ENCODE measurements at places on chromosomes 2 and 18.

- DNase-seq = no peak
These were observed 613.4 kb downstream of the PLCL1 start for GRCh38 chr2:198417836-198418235.

GRCh38 chr2:135903650-135904049, 27.4 kb upstream of the MCM6 start:
- DNase-seq = no peak

DNA sequence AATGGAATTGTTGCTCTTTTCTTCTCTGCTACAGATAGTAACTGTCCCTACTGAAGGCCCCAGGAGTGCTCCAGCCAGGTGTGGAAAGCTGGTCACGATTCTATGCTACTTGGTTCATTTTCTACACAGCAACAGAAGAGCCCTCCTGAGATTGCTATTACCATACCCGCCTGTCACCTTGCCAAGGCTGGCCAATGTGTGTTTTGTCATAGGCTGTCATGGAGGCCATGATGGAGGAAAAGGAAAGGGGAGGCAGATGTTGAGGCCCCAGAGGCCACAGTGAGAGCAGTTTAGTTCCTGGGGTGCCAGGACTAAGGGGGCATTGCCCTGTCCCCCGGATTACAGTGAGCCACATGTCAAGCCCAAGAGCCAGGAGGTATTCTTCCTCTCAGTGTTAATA, 952 bp downstream of the ELMOD3 start:
- DNase-seq = no peak

DNA sequence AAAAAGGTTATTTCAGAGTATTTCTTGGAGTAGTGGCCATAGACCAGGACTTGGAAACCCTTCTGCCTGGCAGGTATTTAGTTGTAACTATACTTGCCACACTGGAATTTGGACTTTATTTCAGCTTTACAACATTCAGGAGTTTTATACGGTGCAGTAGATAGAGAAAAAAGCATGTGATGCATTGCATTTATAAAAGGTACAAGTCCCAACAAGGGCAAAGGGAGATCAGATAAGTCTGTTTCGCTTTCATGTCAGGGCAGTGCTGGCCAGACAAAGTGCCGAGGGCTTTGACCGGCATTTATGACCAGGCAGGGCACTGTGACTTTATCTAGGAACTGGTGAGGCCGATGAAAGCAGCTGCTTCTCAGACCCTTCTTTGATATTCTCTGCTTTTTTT, 145.4 kb downstream of the RTN4 start:
- DNase-seq = no peak

DNA sequence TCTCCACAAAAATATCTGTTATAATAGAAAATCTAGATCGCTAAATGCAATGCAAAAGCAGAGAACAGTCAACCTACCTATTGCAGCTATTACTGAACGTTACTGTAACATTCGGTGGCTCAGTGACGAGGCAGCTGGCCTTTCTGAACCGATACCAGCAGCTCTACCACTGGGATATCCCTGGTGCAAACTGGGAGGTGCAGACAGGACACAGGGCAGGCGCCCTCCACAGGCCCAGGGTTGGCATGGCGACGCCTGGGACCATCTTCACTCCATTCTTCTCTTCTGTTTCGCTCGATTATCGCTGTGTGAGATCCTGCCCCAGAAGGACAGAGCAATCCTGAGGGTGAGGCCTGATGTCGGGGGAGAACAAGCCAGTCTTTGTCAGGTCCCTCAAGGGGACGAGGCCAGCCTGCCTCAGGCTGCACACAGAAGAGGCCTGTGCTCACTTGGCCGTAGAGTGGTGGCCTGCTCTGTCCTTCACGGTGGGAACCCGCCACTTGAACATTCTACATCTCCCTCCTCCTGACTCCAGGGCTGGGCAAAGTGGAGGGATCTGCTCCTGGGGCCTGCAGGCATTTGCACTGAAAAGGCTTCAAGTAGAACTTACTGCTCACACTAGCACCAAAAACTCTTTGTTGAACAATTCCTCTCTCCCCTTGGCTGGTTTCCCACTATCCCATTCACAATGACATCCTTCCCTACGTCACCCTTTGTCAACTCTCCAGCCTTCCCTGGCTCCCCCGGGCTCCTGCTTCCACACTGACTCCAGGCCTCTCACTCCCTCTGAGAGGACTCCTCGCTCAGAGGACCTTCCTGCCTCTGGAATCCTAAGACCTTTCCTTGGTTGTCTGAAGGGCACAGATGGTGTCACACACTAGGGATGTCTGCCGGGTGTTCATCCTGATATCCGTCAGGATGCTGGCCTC, 49.7 kb downstream of the CYRIA start:
- no peak for DNase-seq

- no peak for DNase-seq
These were observed 30.6 kb upstream of the CHRNA1 start for GRCh38 chr2:174794851-174795374.

GRCh38 chr2:44325897-44326296, 35.4 kb downstream of the PREPL start:
- DNase-seq = no peak

- DNase-seq = no peak
These were observed 418.8 kb downstream of the ARHGAP15 start for GRCh38 chr2:143548032-143548431.

- DNase-seq = no peak
These were observed 5.2 kb downstream of the CHRNG start for GRCh38 chr2:232544674-232545073.

- no peak for DNase-seq
These were observed 28.5 kb upstream of the MLPH start for GRCh38 chr2:237458519-237458918.

- no peak for DNase-seq
These were observed 73.2 kb downstream of the DOCK10 start for GRCh38 chr2:224969095-224969494.

DNA sequence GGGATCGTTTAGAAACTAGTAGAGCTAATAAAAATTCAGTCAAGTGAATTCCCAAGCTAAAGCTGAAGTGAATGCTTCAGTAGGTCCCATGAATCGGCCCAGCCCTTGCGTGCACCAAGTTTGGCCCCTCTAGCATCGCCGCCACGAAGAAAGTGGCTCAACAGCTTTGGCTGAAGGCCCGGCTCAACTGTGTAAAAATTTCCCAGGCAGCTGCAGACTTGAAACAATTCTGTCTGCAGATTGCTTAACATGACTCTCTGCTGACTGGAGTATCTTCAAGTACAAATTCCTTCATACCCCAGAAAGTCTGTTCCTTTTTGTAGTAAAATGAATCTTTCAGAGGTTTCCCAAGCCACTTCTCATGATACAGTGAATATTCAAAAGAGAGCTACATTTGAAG, 32.7 kb downstream of the ALMS1 start:
- peak; percentile 23 for DNase-seq

DNA sequence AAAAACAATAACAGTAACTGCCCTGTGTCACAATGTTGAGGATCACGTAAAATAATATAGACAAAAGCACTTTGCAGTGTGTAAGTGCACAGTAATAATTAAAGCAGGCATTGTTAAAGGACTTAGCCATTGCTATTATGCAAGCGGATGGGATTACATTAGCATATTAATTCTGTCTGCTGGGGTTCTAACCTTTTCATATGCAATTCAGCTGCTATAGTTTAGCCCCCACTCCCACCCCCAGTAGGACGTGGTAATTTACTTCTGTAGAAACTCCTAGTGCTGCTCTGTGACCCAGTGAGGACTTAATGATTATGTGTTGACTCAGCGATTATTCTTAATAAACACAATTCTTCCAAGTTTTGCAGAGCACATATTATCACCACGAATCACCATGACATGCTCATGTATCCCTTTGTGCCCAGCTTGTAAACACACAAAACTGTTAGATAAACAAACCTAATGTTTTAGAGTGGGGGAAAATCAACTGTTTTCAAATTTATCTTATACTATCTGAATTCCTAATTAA, 5.1 kb upstream of the ADAM23 start:
- no peak for DNase-seq

DNA sequence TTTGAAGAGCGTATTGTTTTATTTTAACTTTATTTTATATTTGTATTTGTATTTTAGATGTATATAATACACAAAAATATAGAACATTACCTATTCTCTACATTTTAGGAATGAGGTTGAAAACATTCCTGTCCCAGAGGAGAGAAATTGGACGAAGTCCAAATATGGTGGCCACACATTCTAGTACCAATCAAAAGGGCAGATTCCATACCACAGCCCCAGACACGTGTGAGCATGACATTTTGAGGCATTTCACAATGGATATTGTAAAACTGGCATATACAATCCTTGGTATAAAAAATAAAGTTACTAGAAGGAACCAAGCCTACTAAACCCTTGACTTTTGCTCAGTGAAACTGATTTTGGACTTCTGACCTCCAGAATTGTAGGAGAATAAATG, 50.6 kb downstream of the C2orf76 start:
- DNase-seq = no peak

GRCh38 chr2:2101924-2102323, 229.2 kb downstream of the MYT1L start:
- DNase-seq = no peak

DNA sequence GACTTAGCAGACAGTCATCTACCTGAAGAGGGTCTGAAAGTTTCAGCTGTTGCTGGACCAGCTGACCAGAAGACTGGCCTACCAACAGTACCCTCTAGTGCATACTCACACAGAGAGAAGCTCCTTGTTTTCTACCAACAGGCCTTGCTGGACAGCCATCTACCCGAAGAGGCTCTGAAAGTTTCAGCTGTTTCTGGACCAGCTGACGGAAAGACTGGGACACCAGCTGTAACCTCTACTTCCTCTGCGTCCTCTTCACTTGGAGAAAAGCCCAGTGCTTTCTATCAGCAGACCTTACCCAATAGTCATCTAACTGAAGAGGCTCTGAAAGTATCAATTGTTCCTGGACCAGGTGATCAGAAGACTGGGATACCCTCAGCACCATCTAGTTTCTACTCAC, 63.2 kb downstream of the ALMS1 start:
- DNase-seq = no peak

- no peak for DNase-seq
These were observed 92.0 kb downstream of the DPP10 start for GRCh38 chr2:114534116-114535084.

Data from adrenal gland (tissue), 19 donors.